NCI-H774 (cell line): ENCODE measurements at places on chromosomes 5 and 9.

DNA sequence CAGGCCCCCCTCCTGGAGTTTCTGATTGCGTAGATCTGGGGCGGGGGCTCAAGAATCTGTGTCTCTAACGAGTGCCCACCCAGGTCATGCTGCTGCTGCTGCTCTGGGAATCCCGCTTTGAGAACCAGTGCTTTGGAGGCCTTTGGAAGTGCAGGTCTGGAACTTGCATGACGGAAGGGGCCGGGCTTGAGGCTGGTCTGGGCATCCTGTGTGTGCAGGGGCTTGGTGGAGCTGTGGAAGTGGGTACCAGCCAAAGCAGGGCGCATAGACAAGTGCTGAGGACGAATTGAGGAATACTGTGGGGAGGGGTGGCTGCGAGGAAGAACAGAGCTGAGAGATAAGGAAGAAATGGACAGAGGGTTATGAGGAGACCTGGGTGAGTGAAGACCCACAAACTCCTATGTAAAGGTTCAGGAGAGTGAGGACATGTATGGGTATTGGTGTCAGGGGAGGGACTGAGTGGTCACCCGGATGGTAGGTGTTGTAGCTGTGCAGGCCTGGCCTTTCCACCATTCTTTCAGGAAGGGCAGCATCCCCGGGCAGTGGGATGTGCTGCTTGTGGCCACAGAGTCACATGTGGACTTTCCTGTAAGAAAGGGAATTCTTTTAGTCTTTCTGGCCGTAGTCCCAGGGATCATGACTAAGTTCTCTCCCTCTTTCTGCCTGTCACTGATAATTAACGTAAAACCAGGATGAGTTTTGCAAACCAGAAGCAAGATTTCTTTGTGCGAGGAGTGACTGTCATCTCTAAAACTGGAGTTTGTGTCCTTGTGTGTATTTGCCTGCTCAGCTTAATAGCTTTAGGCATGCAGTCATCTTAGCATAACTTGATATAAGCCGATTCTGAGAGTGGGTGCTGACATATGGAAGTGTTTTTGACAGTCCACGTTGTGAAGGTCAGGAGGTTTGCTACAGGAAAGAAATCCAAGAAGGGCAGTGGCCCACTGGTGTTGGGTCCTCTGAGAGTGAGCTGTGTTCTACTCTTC lies 43.3 kb upstream of the TJP2 start:
- DNase-seq: no peak

DNA sequence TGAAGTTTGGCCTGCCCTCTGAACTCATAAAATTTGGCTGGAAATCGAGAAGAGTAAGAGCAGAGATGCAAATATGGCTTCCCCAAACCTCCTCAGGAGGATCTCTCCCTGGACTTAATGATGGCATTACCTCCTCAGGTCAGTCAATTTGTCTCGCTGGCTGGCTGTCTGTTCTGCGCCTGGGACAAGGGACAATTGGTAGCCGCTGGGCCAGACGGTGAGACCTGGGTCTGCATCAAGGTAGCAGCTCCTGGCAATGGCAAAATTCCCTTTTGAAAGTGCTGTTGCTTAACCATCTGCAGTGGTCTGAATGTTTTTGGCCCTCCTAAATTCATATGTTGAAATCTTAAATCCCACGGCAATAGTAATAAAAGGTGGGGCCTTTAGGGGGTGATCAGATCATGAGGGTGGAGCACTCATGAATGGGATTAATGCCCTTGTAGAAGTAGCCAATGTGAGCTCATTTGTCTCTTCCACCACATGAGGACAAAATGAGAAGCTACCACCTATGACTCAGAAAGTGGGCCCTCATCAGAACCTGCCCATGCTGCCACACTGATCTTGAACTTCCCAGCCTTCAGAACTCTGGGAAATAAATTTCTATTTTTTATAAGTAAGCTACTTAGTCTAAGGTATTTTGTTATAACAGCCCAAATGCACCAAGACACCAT lies 439.3 kb upstream of the KLF4 start:
- no peak for DNase-seq

DNA sequence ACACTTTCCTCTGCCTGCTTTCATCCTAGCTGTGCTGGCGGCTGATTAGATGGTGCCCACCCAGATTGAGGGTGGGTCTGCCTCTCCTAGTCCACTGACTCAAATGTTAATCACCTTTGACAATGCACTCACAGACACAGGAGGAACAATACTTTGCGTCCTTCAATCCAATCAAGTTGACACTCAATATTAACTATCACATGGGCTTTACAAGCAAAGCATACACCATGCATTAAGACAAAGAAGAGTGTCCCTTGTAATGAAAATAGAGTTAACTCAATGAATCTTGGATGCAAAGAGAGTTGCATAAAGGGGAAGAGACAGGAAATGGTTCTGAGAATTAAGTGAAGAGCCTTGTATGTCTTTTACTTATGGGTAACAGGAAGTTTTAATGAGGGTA lies 298.7 kb upstream of the BRINP1 start:
- DNase-seq: no peak

- peak; percentile 31 for DNase-seq
Observed at GRCh38 chr5:159207686-159208513, 1.5 kb downstream of the RNF145 start.

GRCh38 chr9:11064909-11065308 lies 452.1 kb upstream of the PTPRD start:
- no peak for DNase-seq

- no peak for DNase-seq
Observed at GRCh38 chr9:83651558-83651957, 28.6 kb downstream of the IDNK start.

DNA sequence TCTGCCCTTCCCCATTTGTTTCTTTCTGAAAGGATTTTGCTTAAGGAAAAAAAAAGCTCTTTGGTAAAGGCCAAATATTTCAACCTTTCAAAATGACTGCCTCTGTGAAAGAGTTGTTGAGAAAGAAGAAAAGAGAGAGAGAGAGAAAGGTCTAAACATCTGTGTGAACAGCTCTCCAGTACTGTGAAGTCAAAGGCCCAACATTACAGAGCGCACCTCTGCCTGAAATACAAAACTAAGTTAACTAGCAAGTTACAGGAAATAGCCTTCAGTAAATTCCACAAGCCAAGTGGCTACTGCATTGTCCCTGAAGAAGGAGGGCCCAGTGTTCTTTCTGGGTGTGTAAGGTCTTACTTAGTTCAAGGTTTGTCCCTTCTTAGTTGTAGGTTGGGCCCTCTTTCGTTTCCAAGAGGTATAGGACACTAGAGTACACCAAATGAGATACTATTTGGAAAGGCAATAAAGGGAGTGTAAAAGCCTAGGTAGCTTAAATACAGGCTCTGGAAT lies 104.4 kb downstream of the THBS4 start:
- DNase-seq: no peak

GRCh38 chr5:148978370-148979082 lies 84.3 kb downstream of the SH3TC2 start:
- DNase-seq: no peak

DNA sequence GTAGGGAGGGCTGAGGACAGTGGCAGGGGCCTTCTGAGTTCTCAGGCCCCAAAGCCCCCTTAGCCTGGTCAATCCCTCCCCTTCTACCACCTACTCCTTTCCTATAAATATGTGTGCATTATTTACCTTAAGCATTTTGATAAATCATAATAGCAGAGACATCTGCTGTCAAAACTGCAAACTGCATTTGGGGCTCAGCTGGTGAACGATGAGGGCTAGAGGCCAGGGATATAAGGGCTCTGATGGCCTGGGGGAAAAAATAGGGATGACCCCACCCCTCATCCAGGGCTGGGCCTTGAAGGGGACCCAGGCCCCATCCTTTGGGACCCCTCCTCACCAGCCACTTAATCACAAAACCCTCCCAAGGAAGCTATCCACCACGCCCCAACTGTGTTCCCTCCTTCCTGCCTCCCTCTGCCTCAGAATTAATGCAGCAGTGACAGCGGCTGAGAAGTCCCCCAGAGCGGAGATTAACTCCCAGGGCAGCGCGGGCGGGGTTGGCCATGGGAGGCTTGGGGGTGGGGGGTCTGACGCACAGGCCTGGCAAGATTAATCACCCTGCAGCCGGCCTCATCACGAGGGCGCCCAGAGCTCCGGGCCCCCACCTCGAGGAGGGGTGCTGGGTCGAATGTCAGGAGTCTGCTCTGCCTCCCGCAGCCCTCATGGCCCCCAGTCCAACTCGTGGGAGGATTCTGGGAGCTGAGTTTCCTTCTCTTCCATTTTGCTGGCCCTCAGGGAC lies 42.1 kb downstream of the CXXC5 start:
- DNase-seq: no peak
